ENCODE measurements at places on chromosomes 16 and 17.

DNA sequence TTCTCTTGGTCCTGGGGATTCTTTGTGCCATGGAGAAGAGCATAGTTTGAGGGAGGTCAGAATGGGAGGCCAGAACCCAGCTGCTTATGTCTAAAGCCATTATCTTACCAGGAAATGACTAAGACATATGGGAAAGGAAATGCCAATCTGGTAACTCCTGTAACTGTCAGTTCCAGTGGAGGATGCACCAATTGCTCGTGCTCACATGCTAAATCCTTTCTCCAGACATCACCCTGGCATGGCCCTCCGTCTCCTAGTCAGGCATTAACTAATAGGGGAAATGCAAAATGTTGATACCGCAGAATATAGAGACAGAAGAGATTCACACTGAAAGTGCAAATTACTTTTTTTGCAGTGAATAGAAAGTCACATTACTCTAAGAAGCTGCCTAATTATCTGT lies 255.6 kb upstream of the HSBP1 start:
- DNase-seq, result no peak

DNA sequence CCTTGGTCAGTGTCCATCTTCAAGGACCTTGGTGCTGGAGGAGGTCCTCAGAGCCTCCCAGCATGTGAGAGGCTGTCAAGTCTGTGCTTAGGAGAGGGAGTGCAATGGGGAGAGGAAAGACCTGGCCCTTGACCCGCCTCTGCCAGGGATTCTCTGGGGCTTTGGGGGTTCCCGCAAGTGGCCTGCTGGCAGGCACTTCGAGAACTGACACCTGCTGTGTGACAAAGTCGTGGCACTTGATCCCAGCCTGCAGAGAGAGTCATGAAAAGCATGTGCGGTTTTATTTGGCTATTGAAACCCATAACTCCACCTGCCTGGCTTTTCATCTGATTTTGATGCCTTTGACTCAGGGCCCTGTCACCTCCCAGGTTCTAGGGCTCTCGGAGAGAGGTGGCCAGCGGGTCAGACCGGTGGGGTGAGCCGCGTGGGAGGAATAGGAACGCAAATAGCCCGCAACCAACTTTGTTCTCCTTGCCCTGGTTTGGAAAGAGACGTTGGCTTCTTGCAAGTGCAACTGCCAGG lies 42.8 kb upstream of the GSE1 start:
- no peak for DNase-seq

GRCh38 chr16:57809276-57810196 lies 7.2 kb upstream of the KIFC3 start:
- DNase-seq, result no peak

GRCh38 chr17:19244781-19245180 lies 7.6 kb downstream of the EPN2 start:
- DNase-seq, result no peak

DNA sequence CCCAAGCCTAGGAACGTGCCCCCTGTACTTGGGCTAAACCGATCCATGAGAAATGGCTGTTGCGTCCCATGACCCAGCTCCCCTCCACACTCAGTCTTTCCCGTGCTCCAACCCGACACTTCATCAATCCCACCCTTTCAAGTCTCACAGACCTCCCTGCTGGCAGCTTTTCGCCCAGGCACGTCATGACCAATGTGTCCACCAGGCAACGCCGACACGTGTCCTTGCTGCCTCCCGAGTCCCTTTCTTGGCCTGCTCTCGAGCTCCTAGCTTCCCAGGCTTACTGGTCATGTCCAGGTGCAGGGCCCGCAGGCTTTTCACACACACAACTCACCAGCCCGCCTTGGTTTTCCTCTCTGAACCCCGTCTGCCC lies 12.2 kb downstream of the MNT start:
- no peak for DNase-seq

DNA sequence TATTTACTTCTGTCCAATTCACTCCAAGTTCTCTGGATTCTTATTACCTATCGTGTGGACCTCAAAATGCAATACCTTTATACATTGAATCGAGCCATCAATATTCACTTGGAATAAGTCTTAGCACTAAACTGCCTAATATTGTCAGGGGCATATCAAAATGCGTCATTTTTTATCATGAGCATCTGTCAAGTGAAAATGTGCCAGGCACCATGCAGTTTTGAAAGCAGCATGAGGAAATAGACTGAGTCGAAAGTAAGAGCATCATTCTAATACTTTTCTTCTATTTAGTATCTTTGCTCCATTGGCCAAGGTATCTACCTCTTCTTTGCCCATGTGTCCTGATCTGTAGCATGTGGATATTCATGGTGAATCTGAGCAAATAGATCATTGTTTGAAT lies 1193.4 kb downstream of the CDH11 start:
- DNase-seq, result no peak

- no peak for DNase-seq
Observed at GRCh38 chr16:12337871-12338655, 361.5 kb downstream of the SNX29 start.

DNA sequence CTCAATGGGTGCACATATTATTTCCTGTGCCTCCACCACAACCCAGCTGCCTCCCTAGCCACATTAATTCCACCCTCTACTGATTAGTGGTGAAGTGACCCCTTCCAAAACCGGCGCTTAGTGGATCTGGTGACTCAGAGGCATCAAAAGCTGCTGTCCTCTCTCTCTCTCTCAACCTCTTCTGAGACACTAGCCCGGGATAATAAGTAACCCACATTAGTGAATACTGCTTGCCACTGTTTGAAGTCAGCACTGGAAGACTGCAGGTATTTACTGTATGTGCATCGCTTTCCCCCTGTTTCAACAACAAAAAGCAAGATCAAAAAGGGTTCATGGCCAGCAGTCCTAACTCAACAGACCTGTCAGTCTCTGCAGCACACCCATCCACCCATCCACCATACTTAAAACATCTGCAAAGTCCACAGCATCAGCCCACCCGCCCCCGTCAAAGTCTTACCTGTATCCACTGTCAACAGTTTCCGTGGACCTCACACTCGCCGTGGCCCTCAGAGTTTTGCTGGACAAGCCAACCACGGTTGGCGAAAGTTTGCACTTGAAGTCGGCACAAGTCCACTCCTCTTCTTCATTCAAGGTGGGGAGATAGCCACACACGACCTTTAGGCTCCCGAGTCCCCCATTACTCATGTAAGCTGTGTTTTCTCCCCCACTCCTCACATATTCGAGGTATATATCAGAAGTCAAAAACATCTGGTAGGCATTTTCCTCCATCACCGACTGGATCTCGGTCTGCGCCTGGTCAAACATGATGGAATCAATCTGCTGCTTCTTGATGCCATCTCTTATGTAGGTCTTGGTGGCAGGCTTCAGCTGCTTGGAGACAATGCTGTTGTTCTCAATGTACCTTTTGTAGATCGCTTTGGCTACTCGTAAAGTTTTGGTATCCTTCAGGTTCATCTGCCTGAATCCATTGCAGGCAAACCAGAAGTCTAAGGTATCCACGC lies 3.8 kb downstream of the AXIN2 start:
- DNase-seq, result peak; percentile 19

DNA sequence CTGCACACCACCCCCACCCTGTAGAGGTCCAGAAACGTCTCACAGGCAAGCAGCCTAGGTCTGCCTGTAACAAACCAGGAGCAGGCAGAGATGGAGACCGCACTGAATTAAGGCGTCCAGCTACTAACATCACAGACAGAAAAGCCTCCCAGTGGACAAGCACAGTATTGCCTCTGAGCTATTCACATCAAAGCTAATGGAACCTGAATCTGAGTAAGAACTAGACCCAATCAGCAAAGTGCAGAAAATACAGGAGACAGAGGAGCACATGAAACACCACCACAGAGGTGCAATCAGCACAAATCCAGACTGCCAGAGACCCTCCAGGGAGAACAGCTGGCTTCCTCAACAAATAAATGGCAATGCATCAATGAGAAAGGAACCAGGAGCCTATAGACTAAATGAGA lies 22.2 kb upstream of the PEMT start:
- DNase-seq, result peak; percentile 9

Measured in T-helper 9 cell (primary cell).